Germinal center (tissue), 1 donor: ENCODE measurements at places on chromosomes 5 and 9.
A peak's percentile ranks its signal among the peaks of the same experiment; 100 is the strongest.

DNA sequence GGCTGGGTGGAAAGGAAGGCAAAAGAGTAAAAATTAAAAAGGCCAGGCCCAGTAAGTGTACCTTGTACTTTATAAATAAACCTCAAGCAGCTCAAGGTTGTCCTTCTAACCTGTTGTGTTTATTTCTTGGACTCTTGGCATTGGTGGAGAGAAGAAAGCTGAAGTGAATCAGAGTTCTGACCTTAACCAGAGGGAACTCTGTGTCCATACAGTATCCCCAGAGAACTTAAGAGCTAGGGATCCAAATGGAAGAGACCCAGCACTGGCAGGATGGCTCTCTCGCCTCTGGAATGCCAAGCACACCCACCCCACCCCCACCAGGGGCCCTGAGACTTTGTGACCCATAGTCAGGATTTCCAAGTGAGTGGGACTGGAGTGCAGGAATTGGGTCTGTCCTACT, 14.2 kb downstream of the NUDT2 start:
- no peak for DNase-seq

DNA sequence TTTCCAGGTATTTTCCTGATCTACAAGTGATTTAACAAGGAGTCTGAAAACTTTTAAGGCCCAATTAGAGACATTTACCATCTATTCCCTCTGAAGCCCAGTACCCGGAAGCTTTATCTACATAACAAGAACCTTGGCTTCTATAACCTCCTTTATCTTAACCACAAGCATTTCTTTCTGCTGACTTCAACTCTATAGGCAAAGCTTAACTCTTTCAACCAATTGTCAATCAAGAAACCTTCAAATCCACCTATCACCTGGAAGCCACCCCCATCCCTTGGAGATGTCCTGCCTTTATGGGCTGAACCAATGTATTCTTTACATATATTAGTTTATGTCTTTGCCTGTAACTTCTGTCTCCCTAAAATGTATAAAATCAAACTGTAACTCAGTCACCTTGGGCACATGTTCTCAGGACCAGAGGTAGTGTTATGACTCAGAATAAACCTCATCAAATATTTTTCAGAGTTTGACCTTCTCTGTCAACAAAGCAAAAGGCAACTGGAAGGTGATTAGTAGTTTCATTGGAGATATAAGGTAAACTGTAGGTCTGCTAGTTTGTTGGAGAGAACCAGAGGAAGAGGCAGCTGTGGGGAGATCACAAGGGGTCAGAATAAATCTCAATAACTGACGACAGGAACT, 13.0 kb upstream of the RIMOC1 start:
- no peak for DNase-seq

- DNase-seq, result no peak
Measured at GRCh38 chr9:82922686-82923085, 140.3 kb downstream of the RASEF start.

DNA sequence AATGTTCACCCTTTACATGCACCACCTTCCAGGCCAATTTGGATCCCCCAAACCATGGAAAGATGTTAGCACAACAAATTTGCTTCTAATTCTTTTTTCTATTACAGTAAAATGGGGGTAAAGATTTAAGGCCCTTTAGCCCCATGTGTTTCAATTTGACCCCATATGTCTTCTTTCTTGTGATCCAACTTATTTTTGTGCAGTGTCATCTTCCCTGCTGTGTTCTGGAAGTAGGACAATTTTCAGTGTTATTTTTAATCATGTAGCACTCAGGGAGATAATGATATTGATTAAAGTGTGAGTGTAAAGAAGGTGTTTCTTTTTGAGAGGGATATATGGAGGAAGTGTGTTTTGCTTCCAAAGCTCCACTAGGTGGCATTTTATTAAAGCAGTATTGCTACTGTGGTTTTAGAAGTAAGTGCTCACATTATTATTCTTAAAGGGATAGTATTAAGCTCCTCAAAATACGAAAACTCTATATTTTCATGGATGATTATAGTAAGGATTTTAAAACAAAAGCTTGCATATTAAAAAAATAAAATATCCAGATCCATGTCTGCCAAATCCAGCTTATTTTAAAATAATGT, 118.7 kb upstream of the ATP10B start:
- no peak for DNase-seq

- no peak for DNase-seq
Measured at GRCh38 chr5:168974082-168974481, 326.9 kb downstream of the SLIT3 start.

GRCh38 chr5:154771383-154771901, 16.3 kb downstream of the LARP1 start:
- no peak for DNase-seq

DNA sequence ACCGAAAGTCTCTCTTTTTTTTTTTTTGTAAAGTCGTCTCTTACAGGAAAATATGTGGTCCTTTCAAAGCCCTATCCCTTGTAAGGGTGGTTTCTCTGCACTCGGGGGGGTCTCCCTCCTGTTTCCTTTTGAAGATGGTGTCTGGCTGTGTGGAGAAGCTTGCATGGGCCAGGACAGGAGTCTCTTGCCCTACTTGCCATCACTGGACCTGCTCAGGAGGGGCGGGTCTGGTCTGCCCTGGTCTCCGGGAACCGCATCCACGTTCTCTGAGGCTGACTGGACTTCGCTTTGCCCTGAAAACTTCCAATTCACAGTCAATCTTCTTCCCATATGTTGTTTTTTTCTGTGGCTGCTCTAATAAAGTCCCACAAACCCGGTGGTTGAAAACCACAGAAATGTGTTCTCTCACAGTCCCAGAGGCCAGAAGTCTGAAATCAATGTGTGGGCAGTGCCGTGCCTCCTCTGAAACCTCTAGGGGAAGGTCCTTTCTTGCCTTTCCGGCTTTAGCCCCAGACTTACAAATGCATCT, 92.9 kb upstream of the IER5L start:
- DNase-seq, result no peak

- DNase-seq, result no peak
Measured at GRCh38 chr9:31236344-31236743, 1148.1 kb upstream of the ACO1 start.

DNA sequence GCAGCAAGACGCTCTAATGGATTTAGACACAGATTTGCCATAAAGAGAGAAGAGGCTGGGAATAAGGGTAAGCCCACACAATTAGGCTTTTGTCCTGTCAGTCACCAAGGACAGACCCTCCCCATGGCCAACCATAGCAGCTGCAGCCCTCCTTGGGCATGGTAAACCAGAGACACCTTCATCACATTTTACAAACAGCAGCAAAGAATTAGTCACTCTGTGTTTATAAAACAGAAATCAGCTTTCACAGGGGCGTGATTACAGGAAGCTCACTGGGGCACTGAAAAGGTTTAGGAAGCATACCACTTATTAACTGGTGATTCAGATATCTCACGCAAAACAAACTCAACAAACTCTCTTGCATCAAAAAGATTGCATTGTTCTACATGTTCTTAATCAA, 37.3 kb upstream of the ZNF622 start:
- no peak for DNase-seq

DNA sequence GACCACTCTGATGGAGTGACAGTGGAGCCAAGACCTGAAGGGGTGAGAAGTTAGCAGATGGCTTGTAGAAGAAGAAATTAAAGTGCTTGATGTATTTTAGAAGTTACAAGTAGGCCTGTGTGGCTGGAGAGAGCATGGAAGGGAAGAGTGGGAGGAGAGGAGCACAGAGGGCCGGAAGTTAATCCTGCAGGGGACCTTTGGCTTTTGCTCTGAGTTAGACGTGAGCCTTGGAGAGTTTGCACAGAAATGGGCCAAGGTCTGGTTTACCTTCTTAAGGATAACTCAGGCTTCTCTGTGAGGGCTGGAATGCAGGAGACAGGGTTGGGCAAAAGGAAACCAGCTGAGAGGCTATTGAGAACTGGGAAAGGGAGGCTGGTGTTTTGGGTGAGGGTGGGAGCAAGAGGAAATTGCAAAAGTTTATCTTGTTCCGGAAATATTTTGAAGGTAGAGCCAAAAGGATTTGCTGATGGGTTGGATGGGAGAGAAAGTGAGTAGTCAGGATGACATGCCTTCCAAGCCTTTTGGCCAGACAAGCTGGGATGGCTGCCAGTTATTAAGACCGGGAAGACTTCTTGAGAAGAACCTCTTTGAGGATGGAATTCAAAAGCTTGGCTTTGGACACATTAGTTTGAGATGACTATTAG, 17.5 kb upstream of the F2RL1 start:
- no peak for DNase-seq

DNA sequence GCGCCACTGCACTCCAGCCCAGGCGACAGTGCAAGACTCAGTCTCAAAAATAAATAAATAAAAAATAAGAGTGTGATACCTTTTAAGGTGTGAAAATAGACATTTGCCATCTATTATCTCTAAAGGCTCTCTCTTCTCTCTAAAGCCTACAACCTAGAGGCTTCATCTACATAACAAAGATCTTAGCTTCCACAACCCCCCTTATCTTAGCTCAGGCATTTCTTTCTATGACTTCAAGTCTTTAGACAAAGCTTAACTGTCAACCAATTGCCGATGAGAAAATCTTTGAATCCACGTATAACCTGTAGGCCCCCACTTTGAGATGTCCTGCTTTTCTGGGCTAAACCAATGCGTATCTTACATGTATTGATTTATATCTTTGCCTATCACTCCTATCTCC, 64.9 kb upstream of the ADAMTS19 start:
- DNase-seq, result no peak

DNA sequence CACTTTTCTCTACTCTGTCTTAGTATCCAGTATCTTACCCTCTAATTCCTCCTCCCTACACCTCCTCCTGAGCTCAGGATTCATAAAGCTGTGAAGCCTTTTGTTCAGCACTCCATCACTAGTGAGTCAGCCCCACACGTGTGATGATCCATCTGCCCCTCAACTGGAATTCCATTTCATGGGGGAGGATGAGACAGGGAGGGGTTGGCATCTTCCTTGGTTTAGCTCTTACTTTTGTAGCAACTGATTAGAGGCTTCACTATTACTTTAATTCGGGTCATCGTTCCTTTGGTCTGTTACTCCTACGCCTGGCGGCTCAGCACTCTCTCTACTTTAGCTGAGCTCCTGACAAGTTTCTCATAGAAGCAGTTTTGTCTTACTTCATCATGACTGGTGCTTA, 11.8 kb downstream of the BTNL8 start:
- DNase-seq, result no peak

DNA sequence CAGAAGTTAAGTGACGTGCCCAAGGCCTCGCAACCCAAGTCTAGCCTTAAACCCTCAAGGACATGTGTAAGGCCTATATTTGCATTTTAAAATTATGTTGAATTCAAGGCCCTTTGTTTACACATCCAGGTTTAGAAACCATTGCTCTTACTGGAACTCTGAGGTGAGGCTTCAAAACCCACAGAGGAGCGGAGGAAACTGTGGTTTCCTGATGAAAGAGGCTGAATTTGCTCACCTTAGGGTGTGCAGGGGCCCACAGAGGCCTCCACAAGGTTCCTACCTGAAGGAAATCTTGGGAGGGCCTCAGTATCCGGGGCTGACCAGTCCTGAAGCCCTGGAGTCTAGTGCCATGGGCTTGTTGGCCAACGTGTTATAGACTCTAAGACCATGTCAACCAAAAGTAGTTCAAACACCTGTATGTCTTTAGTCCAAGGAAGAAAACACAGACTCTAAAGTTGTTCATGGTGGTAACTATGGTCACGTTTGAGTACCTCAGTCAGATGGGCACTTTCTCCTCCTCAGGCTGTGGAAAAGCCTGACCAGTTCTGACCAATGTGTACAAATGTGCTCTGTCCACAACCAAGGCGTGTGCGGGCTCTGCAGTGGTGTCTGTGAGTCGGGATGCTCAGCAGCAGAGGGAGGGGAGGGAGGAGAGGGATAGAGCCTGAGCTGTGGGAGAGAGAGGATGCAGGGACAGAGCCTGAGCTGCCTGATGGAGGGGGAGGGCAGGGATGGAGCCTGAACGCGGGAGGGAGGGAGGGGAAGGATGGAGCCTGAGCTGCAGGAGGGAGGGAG, 124.6 kb upstream of the ERCC6L2 start:
- no peak for DNase-seq

DNA sequence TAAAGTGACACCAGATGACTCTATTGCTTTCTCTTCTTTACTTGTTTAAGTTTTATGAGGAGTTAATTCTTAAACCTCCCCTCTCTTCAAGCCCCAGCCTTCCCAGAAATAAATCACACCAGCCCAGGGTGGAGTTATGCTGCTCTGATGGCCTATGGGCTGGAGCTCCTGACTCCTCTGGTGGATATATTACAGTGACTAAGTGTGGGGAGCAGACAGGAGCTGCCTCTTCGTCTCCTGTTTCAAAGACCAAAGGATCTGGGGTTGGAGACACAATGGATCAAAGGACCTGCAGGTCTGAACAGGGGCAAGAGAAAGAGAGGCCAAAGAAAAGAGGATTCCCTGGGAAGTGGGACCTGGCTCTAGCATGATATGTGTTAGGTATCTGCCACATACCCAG, 312.0 kb upstream of the MSX2 start:
- DNase-seq, result no peak

- DNase-seq, result no peak
Measured at GRCh38 chr9:135247227-135247930, 159.9 kb downstream of the OLFM1 start.

GRCh38 chr9:79685577-79685976, 113.8 kb downstream of the TLE4 start:
- no peak for DNase-seq

GRCh38 chr9:75890472-75891276, at the start of gene PCSK5:
PCSK5 (plus strand) TSS chr9:75890673; CDS start chr9:75891182, 509 bp downstream.
- DNase-seq, result peak; percentile 20

- no peak for DNase-seq
Measured at GRCh38 chr9:95129476-95130291, 187.8 kb downstream of the FANCC start.
